ENCODE measurements at places on chromosomes 1 and 21.

- no peak for DNase-seq
Measured at GRCh38 chr1:59378621-59379370, 81.9 kb downstream of the FGGY start.

- DNase-seq, result no peak
Measured at GRCh38 chr1:110243574-110243973, 33.5 kb downstream of the KCNC4 start.

- DNase-seq, result no peak
Measured at GRCh38 chr1:12272770-12273169, 42.9 kb downstream of the VPS13D start.

GRCh38 chr1:25799935-25800702, at the start of gene SELENON:
Gene SELENON, plus strand, starts transcription at chr1:25800193. Its CDS starts 38 bp downstream, at chr1:25800231.
- peak; percentile 13 for DNase-seq

DNA sequence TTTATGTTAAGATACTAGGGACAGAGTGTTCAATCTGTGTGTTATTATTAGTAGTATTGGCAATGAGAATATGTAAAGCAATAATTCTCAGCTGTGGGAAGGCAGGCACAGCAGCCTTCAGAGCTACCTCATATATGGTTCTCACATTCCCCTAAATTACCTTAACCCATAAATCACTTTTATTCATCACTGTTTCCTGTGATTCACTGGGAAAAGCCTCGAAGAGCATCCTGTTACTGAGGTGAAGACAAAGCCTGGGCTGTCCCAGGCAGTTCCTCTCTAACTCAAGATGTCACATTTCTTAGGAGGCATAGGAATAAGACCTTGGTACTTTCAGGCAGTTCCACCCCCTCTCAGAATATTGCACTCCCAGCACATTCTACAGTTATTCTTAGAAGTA, 965.7 kb downstream of the NCAM2 start:
- no peak for DNase-seq

Data from CD4-positive, alpha-beta T cell treated with Interleukin-2 at 100 ng/mL for 4 hours (primary cell).